Esophagus mucosa (tissue), 1 donor: ENCODE measurements at places on chromosomes 3 and 15.

GRCh38 chr15:68984586-68984985 lies 29.9 kb upstream of the NOX5 start:
- ATAC-seq = no peak

GRCh38 chr15:66649235-66649984 lies 52.6 kb upstream of the SMAD6 start:
- ATAC-seq = no peak

DNA sequence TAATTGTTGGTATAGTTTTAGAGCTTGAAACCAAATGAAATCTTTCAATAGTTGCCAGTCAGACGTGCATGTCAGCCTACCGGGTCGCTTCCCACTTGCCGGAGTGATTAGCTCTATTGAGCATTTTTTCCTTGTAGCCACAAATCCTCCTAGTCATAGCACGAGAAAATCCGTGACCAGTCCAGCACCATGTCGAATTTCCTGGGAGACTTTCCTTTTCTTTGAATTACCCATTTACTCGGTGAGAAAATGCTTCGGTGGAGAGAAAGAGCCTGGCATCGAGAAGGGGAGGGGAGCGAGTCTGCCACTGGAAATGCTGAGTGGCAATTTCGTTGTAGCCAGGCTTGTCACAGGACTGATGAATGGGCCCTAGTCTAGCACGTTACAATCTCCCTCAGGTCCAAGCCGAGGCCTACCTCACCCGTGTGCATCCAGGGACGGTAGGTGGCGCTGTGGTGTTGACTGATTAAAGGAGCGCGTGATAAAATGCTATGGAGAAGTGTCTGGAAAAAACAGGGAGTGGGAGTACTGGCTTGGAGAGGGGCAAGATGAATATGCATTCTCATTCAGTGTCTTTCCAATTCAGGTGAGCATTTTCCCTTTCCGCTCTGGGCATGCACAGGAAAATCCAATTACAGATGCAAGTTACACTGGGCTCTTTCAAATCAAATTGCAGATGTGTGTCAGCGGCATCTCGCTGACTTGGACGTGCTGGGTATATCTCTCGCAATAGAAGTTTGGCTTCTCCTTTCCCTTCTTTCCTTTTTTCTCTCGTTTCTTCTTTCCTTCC lies 238.8 kb downstream of the EDEM1 start:
- ATAC-seq = peak; percentile 87

GRCh38 chr3:37923569-37924040 lies 61.9 kb downstream of the CTDSPL start:
- no peak for ATAC-seq

- peak; percentile 60 for ATAC-seq
Observed at GRCh38 chr3:146403792-146404191, 65.6 kb downstream of the PLSCR2 start.

- no peak for ATAC-seq
Observed at GRCh38 chr3:122563717-122564025, 429 bp downstream of the PARP9 start.

- ATAC-seq = peak; percentile 87
Observed at GRCh38 chr3:31106204-31106603, 211.7 kb upstream of the GADL1 start.

DNA sequence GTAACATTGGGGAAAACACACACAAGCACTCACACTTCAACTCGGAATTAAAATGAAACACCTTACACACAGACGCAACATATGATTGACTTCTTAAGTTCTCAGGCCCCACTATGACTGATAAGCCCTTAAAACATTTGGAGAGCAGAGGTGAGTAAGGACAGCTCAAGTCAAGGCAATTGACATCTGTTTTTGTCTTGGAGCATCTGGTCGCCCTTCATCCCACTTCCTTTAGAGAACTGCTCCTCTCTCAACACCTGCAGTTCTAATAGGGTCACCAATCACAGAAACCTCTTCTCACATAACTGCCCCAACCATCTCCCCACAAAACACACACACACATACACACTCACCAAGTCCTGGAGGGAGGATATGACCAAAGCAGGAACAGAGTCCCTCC lies 43.4 kb downstream of the ERC2 start:
- ATAC-seq = no peak

DNA sequence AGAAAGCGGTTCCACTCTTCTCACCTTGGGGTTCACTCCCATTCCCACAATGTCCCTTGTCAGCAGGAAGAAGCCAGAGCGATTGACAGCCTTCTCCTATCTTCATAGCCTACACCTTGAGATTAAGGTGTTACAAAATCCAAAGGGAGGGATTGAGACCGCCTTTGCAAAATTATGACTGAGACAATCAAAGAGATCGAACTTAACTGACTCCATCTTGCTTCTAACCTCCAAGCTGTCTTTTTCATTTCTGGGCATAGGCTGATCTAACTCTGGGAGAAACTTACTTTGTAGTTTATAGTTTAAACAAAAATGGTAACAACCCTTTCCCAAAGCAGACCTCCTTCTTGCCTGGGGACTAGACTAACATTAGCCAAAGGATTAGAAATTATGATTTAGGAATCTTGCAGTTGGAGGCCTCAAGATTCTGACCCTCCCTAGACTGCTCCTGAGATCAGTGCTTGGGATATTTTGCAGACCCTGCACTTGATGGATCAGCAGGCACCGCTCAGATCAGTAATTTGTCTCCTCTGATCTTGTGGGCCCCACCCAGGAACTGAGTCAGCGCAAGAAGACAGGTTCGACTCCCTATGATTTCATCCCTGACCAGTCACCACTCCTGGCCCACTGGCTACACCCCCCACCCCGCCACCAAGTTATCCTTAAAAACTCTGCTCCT lies 40.0 kb downstream of the PAQR5 start:
- ATAC-seq = peak; percentile 75

DNA sequence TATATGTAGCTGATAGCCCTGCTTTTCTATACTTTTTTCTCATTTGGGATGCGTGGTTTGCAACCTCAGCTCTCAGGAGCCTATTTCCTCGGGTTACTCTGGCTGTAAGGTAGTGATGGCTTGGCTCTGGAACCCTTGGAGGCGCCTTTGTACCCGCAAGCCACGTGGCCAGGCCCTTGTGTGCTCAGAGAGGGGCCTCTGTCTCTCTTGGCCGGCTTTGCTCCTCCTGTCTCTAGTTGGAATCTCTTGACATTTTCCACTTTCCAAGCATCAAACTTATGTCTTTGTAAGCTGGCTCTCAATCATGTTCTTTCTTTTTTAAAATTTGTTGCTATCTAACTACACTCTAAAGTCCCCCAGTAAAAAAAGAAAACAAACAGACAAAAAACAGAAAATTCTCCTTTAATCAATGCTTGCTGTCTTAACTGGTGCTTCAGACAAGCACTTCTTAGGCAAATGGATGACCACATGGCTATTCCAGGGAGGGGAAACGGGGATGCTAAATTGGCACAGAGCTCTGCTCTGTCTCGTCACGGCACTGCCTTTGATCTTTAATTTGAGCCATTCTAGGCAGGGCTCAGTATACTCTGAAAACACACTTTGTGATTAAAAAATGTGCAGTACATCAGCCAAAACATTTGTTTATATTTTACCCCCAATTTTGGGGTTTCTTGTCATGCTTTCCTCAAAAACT lies 180.4 kb upstream of the NR2E3 start:
- ATAC-seq = no peak

GRCh38 chr3:168422843-168423242 lies 327.1 kb upstream of the GOLIM4 start:
- no peak for ATAC-seq

DNA sequence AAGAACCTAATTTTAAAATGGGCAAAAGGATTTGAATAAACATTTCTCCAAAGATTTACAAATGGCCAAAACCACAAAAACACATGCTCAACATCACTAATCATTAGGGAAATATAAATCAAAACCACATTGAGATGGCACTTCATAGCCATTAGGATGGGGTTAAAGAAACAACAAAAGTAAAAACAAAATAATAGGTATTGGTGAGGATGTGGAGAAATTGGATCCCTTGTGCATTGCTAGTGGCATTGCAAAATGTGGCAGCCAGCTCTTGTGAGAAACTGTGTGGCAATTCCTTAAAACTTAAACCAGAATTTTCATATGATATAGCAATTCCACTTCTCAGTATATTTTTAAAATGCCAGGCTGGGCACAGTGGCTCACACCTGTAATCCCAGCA lies 126.5 kb downstream of the STT3B start:
- ATAC-seq = no peak

DNA sequence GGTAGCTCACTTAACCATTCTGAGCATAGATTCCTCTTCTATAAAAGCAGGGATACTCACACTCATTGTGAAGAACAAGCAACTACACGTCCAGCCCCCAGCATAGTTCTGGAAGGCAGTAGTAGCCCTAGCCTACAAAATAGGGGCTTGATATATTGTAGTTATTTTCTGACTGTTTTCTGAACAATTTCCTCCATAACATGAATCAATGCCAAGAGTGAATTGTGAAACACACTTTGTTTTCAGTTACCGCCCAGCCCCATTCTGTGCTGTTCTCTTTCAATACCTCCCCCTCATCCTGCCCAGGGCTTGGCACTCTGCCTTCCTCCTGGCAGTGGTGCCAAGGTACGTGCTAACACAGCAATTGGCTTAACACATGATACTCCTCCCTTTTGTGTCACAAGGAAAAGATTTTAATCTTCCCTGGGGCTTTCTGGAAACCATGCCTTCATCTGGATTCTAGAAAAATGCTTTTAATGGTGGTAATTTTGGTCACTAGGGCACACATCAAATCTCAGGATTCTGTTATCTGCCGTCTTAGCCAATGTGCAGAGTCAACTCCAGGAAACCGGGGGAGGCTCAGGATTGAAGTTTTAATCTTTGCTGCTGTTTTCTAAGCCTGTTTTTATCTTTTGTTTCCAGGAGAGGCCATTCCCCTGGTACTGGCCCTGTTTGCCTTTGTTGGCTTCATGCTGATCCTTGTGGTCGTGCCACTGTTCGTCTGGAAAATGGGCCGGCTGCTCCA lies 37.2 kb downstream of the IL20RB start:
- peak; percentile 91 for ATAC-seq

- peak; percentile 93 for ATAC-seq
Observed at GRCh38 chr3:182740710-182741109, 52.6 kb upstream of the ATP11B start.

GRCh38 chr3:61877359-61878138 lies 316.2 kb downstream of the PTPRG start:
- ATAC-seq = no peak
